ENCODE measurements at places on chromosomes 3 and 15. TPM values are rescaled to one million over a fixed set of nuclear protein-coding genes. Genes with fewer than 3 reads are reported as not detected.
A peak's percentile ranks its signal among the peaks of the same experiment; 100 is the strongest.

The PTPRG gene
- total RNA-seq: 34.5 TPM

- DNase-seq: no peak
These were observed 183.2 kb upstream of the IL12A start for GRCh38 chr3:159805411-159805772.

- no peak for DNase-seq
These were observed 173.3 kb downstream of the TMEM108 start for GRCh38 chr3:133211449-133211848.

The LRTM1 gene
- 6.4 TPM for total RNA-seq

DNA sequence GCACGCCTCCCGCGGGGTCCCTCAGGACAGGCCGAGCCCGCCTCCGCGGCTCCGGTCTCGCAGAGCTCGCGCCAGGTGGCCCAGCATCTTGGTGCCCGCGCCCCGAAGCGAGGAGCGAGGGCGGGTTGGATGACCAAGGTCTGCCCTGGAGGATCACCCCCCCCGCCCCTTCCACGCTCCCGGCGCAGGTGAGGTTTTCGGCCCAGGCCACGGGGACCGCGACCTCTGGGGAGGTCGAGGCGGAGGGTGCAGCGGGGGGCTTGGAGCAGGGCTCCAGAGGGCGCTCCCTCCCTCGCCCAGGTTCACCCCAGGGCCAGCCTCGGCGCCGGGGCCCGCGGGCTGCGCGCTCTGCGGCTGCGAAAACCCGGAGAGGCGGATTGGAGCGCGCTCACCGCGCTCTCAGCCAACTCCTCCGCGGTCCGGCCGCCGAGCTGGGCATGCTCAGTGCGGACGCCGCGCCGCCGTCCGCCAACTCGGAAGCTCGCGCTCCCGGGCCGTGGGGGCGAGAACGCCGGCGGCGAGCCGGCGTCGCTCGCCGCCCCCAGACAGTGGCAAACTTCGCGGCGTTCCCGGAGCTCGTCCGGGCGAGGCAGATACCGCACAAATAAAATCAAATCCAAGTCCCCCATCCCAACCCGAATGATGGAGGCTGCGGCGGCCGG lies at the start of gene MED12L:
TSS of gene MED12L (plus strand) at position 438 of the 662 bp plus-strand sequence. CDS start 1,263 bp downstream, outside the sequence.
- DNase-seq: peak; percentile 93

- DNase-seq: peak; percentile 79
These were observed 8.1 kb downstream of the WDR82 start for GRCh38 chr3:52270252-52270754.

DNA sequence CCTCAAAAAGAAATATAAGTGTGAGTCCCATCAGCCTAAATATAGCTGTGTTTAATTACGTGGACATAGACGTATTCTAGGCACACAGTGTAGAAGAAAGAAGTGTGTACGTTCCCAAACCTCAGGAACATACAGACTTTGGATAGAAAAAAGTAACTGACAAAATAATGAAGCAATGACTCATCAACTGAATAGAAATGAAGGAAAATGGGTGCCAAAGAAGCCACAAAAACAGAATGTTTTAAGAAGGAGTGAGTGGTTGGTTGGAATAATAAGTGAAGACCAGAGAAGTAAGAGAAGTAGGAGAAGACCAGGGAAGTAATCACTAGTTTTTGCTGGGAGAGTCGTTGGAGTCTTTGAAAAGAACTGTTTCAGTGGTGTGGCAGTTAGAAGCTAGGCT lies 518.1 kb downstream of the ROBO1 start:
- no peak for DNase-seq

Data from spleen (tissue), 13 donors.